NCI-H1930 (cell line): ENCODE measurements at places on chromosomes 11 and 22.

- no peak for DNase-seq
These were observed 191.0 kb upstream of the LARGE1 start for GRCh38 chr22:34111210-34111824.

- no peak for DNase-seq
These were observed 40.7 kb downstream of the POU2F3 start for GRCh38 chr11:120280600-120281051.

GRCh38 chr11:17748761-17749721 lies 14.5 kb downstream of the KCNC1 start:
- no peak for DNase-seq

- no peak for DNase-seq
These were observed 22.8 kb upstream of the TUB start for GRCh38 chr11:8058216-8058615.
